ENCODE measurements at places on chromosomes 7 and 10. TPM values are rescaled to one million over a fixed set of nuclear protein-coding genes. Genes with fewer than 3 reads are reported as not detected.

The TBXAS1 gene
- polyA plus RNA-seq, result 59.6 TPM

The ETV1 gene
- polyA plus RNA-seq, result not detected

The GFRA1 gene
- polyA plus RNA-seq, result not detected

The CPEB3 gene
- polyA plus RNA-seq, result not detected

The EFCAB10 gene
- polyA plus RNA-seq, result not detected

The ZDHHC4 gene
- polyA plus RNA-seq, result 135 TPM

The SFTPD gene
- polyA plus RNA-seq, result not detected

The OR2A12 gene
- polyA plus RNA-seq, result not detected

The SEMA3E gene
- not detected for polyA plus RNA-seq

The TBX20 gene
- polyA plus RNA-seq, result not detected

The SP4 gene
- polyA plus RNA-seq, result 15.3 TPM
